ENCODE measurements at places on chromosomes 7 and 10.

GRCh38 chr10:76581506-76582256, 1055.9 kb downstream of the KCNMA1 start:
- DNase-seq = no peak

DNA sequence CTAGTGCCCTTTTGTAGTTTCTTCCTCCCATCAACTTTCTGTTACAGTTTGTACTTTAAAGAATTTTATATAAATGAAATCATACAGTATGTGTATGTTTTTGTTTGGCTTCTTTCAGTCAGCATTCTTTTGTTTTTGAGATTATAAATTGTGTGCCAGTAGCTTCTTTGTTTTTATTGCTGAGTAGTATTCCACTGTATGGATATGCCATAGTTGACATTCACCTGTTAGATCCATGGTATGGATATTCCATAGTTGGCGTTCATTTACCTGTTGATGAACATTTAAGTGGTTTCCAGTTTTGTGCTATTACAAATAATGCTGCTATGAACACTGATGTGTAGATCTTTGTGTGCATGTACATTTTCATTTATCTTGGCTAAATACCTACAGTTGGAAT, 70.8 kb upstream of the SYPL1 start:
- DNase-seq = no peak

DNA sequence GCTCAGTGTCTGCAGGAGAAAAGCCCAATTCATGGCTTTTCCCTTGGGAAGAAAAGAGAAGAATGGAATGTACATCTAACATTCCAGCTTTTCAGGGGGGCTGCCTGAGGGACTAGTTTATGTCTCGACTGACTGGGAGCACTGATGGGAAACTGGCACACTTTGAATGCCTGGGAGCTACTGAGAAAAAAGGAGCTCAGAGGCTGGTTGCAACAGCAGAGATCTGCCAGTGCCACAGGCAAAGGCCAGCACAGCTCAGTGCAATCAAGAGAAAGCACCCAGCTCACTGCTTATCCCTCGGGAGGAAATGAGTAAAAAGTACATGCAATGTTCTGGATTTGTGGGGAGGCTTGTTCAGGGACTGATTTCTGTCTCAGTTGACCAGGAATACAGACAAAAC, 226.2 kb downstream of the COBL start:
- DNase-seq = no peak

DNA sequence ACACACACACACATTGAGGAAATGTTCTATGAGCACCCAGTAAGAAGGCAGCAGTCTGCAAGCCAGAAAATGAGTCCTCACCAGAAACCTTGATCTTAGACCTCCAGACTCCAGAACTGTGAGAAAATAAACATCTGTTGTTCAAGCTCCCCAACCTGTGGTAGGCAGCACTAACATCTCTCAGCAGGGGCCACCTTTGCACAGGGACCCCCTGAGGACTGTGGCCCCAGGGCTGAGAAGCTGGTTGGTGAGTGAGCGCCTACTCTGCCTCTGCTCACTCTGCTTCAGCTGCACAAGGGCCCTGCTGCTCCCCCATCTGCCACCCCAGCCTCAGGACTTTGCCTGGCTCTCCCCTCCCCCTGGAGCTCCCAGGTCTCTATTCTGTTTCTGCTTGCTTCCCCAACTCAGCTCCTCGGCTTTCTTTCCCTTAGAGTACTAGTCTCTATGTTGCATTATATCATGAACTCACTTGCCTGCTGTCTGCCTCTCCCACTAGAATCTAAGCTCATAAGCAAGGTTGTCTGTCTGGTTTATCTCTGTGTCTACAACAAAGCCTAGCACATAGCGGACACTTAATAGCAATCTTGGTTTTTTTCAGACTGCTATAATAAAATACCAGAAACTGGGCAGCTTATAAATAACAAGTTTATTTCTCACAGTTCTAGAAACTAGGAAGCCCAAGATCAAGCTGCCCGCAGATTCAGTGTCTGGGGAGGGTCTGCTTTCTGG, 40.4 kb upstream of the PRLHR start:
- no peak for DNase-seq

DNA sequence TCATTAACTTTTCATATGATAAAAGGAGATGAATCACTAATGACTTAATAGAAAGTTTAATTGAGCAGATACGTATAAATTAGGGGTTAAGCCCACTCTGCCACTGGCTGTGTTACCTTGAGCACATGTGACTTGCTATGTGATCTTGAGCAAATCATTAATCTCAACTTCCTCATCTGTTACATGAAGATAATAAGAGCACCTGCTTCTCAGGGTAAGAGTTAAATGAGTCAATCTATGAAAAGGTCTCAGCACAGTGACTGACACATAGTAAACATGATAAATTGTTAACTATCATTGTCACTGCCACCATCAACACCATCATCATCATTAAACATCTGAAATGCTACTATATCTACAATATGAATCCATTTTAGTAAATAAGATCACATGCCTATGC, 110.8 kb downstream of the TPK1 start:
- no peak for DNase-seq

DNA sequence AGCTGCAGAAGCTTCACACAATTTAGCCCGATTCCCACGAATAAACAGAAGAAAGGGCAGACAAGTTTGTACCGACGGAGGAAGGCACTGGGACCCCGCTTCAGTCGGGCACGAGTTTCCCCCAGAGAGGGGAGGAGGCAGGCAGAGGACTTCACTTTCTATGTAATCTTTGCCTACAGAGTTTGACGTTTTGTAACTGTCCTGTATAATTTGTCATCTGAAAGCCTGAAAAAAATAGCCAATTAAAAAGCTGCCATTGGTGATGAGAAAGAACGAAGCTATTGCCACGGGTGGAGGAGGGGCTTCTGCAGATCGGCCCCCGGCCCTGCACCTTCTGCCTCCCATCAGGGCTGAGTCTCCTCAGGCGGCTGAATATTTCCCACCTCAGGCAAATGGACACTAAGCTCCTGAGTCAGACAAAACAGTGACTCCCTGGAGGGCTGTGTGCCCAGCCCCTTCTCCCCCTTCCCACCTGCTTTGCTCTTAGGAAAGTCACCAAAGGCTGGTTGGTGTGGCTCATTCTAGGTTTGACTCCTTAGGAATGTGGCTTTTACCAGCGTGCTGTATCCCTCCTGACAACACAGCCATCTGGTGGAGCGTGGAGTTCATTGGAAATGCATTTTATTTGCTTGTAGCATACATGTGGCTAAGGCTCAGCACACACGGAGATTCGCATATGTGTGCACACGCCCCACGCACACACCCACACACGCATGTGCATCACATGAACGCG, 117.4 kb downstream of the VIPR2 start:
- no peak for DNase-seq

GRCh38 chr7:82972135-82972534, 190.5 kb downstream of the PCLO start:
- DNase-seq = no peak

DNA sequence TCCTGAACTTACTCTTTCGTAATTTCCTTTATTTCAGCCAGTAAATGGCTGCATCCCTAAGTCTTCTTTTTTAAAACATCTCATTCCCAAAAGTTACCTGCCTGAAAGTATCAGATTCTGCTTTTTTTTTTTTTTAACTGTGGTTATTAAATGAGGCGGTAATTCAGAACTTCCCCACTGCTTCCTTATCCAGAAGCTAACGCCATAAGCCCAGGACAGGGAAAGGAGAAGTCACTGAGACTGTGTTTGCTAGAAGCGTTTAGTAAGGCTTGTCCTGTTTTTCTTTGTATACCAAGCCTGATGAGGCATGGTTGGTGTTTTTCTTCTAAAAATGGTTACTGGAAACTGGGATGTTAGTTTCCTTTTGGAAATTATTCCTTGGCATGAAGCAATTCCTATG, 197.8 kb downstream of the CELF2 start:
- no peak for DNase-seq

- DNase-seq = no peak
These were observed 48.6 kb upstream of the CTBP2 start for GRCh38 chr10:125208854-125209565.

DNA sequence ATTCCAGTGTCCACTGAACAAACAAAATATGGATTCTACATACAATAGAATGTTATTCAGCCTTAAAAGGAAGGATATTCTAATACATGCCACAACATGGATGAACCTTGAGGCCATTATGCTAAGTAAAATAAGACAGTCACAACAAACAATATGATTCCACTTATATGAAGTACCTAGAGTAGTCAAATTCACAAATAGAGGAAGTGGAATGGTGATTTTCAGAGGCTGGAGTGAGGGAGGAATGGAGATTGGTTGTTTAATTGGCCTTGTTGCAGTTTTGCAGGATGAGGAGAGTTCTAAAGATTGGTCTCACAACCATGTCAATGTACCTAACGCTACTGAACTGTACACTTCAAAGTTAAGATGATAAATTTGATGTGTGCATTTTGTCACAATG, 119.6 kb downstream of the CHN2 start:
- no peak for DNase-seq

GRCh38 chr7:47991270-47991669, 11.9 kb upstream of the HUS1 start:
- DNase-seq = no peak

DNA sequence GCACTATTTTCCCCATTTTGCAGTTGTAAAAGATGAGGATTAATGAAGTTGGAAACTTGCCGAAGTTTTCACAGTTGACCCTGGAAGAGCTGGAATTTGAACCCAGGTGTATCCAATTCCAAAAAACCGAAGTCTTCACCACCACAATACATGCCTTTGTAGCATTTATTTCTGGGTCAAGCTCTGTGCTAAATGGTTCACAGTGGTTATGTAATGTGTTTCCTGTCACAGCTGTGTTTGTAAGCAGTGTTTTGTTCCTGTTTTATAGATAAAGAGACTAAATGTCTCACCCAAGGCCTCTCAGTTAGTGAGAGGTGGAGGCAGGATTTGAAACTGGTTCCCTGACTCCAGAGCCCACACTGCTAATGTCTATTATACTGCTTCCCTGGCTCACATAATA, 17.6 kb downstream of the SFTPA2 start:
- no peak for DNase-seq

GRCh38 chr10:93894516-93895378, 969 bp downstream of the SLC35G1 start:
- DNase-seq = no peak

GRCh38 chr10:21811245-21811585, 192.3 kb downstream of the DNAJC1 start:
- no peak for DNase-seq

DNA sequence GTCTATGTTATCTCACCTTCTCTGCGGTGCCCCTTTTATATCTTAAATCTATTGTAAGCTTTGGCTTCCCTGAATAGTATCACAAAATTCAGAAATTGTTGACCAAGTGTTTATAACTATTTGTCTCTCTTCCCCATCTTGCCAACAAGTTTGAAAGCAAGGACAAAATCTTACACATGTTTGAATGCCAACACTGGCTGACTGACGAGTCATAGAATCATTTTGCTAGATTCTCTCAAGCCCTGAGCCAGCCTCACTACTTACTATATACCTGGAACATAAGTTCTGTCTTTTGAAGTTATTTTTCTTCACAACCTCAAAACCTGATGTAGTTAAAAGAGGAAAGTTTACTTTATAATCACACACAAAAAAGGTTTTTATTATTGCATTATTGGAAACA, 700.7 kb downstream of the PHTF2 start:
- no peak for DNase-seq

DNA sequence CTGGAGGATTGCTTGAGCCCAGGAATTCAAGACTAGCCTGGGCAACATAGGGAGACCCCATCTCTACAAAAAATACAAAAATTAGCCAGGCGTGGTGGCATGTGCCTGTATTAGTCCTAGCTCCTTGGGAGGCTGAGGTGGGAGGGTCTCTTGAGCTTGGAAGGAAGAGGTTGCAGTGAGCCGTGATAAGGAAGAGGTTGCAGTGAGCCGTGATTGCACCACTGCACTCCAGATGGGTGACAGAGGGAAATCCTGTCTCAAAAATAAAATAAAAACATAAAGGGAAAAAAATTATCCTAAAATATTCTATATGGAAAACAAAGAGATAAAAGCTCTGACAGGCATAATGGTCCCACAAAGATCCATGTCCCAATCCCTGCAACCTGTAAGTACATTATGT, 87.9 kb upstream of the KAT6B start:
- DNase-seq = no peak

GRCh38 chr7:152869677-152870051, 110.1 kb downstream of the ACTR3B start:
- DNase-seq = no peak

DNA sequence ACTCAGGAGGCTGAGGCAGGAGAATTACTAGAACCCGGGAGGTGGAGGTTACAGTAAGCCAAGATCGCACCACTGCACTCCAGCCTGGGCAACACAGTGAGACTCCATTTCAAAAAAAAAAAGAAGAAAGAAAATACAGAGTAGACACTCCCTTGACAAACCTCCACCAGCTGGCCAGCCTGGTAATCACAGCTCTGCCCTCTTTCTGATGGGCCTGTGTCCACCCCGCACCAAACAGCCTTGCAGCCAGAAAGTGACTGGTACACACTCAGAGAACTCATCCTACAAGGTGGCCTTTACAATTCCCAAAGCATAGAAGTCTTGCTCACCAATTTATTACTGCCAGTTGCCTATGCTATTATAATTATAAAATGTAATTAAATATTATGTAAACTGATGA, 66.6 kb downstream of the COBL start:
- no peak for DNase-seq

DNA sequence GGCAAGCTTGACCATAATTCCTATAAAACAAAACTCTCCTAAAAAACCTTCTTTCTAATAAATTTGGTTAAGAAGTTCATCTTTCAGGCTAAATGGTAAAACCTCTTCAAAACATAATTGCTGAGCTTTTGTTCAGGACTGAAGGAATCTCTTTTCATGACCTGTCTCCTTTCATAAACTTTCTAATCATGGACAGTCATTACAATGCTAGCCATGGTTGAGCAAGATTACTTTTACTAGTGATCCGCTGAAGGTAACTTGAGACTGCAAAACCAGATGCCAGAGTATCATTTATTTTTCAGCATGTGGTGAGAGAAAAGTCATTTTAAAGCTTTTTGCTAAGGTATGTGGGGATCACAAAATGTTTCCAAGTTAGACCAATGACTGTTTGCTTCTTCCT, 186.4 kb upstream of the RHOBTB1 start:
- no peak for DNase-seq

DNA sequence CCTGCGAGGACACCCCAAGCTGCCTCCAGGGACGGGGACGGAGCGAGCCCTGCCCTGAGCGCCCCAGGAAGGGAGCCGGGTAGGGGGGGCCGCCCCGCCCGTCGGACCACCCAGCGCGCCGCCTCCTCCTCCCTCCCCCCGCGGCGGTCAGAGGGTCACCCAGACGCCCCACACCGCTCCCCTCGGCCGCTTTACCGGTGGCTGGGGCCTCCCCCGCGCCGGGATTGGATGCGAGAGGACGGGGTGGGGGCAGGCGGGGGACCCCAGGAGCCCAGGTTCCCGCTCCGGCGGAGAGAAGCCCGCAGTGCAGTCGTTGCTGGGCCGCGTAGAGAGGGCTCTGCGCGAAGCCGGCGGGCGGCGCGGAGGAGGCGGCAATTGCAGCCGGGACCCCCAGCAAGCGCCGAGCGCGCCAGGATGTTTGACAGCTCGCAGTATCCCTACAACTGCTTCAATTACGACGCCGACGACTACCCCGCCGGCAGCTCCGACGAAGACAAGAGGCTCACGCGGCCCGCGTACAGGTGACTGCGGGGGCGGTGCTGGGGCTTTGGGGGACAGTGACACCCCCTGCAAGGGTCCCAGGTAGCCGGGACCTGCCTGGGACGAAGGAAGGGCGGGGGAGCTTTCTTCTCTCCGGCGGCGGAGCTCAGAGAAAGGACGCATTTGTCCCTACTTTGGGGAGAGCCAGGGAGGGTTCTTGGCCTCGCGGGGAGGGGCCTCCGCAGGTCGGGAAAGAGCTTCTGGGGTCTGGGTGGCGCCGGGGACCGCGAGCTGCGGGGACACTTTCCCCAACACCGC, at the start of gene FOXL3:
Gene FOXL3, plus strand, starts transcription at position 415 of the 798 bp plus-strand sequence. Its CDS starts 0 bp downstream, at position 415.
- DNase-seq = no peak
